ENCODE measurements at places on chromosomes 3 and 15.
A peak's percentile ranks its signal among the peaks of the same experiment; 100 is the strongest.

DNA sequence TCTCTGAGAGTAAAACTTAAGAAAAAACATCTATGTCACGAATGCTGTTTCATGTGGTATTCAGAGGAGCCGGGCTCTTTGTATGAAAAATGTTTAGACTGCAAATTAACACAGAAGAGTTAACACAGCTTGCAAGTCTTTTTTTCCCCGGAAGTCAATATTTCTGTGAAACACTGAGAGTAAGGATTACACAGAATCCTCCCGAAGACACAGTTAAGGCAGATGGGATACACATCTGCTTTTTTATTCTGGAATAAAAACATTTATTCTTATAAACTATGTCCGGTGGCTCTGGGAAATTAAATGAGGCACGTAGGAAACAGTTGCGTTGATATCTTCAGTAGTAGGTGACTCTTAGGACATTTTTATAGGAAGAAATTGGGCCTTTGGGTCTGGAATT, 180.6 kb downstream of the PTPRG start:
- no peak for DNase-seq

- DNase-seq, result no peak
Observed at GRCh38 chr3:63395960-63396359, 117.9 kb downstream of the SYNPR start.

DNA sequence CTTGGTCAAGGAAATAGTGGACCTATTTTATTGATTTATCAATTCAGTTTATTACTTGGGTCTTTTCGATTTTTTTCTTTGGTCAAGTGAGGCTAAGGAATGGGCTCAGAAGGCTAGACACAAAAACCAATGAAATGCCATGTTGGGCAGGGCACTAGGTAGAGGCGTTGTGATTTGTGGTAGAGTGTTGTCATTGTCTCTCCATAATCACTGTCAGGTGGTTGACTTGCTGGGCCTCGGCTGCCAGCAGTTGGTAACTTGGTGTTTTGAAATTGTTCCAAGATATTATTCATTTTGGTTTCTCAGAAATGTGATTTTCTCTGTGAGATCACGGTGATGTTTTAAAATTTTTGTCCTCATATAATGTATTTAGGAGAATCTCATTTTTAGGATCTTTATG, 173.6 kb downstream of the KLHL25 start:
- DNase-seq, result no peak

- DNase-seq, result no peak
Observed at GRCh38 chr15:41896566-41896965, 2.7 kb upstream of the SPTBN5 start.

DNA sequence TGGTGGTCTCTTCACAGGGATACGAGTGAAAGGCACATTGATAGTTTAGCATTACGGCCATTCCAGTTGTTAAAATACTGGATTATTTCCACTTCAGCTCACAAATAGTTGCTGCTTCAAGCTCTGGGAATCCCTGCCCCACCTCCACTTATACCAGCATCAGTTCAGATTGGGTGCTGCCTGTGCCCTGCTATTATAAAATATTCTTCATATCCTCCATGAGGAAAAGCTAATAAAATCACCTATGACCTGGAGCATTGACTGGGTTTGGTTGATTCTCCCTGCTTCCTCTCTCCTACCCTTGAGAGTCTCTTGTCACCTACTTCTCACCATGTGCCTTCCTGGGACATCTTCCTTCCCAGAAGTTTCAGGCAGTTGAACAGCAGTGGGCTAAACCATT, 529.0 kb downstream of the MCTP2 start:
- DNase-seq, result no peak

GRCh38 chr3:38404286-38404685, 49.4 kb upstream of the ACVR2B start:
- DNase-seq, result no peak

DNA sequence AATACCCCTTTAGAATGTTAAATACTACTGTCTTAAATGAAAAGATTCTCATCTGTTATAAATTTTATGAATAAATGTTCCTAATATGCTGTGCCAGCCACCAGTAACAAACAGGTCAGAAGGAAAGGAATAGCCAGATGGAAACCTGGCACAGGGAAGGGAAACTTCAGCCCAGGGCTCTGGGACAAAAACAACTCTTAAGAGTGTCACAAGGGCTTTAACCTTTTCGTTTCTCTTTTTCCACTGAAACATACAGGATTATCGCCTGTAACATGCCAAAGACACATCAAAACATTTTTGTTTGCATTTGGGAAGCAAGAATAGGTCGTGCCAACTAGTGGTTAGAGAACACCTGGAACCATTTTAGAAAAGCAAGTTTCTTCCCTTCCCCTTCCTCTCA, 109.0 kb upstream of the NEDD4 start:
- DNase-seq, result no peak

- DNase-seq, result no peak
Observed at GRCh38 chr3:4334548-4334947, 31.4 kb downstream of the SETMAR start.

DNA sequence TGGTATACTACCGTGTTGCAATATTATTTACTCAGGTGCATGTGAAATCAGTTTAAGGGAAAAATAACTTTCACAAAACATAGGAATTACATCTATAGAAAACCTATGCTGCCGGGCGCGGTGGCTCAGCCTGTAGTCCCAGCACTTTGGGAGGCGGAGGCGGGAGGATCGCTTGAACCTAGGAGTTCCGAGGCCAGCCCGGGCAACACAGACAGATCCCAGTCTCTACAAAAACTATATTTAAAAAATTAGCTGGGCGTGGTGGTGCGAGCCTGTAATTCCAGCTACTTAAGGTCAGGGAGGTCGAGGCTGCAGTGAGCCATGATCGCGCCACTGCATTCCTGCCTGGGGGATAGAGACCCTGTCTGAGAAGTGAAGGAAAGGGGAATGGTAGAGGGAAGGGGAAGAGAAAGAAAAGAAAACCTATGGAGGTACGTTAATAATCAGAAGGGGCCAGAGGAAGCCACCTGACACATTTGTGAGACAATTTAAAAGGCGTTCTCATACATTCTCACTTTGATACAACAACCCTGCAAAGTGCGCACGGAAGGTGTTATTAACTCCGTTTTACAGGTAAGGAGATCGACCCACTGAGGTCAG, 456 bp upstream of the TMEM62 start:
- DNase-seq, result no peak

DNA sequence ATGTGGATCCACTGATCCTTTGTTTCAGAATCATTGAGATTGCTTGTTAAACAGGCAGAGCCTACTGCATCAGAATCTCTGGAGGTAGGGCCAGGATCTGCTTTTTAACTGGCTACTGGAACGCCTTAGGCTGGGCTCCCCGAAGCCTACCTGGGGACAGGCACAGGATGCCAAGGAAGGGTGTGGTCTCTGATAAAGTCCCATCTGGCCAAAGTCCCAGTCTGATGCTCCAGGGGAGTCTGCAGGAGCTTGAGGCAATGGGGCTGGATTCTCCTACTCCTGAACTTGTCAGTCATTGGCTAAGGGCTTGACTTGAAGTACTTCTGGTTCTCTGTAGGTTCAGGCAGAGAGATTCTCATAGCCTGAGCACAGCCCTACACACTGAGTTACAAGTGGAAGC, 22.4 kb upstream of the CCK start:
- DNase-seq, result no peak

- no peak for DNase-seq
Observed at GRCh38 chr3:196947136-196947859, 5.0 kb upstream of the NCBP2 start.

DNA sequence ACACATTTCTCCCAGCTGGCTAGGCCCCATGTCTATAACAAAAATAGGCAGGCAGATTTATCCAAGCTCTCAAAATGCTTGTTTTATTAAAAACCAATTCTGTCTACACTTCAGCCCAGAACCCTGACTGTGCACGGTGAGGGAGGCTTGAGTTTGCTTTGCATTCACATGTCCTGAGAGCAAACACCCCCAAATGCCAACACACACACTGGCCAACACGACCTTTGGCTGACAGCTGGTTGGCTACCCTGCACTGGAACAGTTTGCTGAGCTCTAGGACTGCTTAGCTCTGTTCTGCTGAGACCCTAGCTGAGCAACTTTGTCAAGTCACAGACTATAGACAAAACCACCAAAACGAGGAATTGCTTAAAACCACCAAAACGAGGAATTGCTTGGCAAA, 3.6 kb downstream of the STIMATE start:
- no peak for DNase-seq

DNA sequence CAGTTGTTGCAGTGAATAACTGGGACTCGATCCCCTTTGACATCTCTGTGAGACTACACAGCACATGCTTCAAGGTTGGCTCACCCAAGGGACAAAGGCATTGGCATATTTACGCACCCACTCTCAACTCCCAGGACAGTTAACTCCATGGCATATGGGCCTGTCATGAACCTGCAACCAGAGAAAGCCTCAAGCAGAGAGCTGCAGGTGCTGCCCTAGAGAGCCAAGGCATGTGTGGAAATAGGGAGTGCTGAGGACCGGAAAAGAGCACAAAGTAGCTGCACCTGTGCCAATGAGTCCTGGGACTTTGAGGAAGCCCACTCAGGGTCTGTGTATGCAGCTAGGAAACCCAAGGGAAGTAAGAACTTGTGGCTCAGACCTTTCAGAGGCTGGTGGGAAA, 32.9 kb upstream of the SLC24A5 start:
- DNase-seq, result no peak

GRCh38 chr15:91956026-91956723, 102.7 kb downstream of the SLCO3A1 start:
- no peak for DNase-seq

- DNase-seq, result peak; percentile 37
Observed at GRCh38 chr3:13896473-13897154, 16.7 kb upstream of the WNT7A start.

DNA sequence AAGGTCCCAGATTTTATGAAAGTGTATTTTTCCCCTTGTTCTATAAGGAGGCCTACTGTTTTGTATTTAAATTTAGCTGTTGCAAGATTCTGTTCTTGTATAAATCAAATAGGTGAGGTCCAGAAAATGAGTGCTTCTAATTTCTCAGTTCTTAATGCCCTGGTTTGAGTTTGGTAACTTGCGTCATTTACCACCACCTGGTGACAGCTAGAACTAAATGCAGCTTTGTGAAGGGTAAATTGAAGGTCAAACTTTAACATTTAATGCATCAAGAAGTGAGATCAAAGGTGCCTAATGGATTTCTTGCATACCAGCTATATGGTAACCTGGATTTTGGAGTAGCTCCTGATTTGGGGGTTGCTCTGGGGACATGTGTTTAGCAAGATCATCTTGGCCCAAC, 50.7 kb upstream of the POLR2M start:
- no peak for DNase-seq

DNA sequence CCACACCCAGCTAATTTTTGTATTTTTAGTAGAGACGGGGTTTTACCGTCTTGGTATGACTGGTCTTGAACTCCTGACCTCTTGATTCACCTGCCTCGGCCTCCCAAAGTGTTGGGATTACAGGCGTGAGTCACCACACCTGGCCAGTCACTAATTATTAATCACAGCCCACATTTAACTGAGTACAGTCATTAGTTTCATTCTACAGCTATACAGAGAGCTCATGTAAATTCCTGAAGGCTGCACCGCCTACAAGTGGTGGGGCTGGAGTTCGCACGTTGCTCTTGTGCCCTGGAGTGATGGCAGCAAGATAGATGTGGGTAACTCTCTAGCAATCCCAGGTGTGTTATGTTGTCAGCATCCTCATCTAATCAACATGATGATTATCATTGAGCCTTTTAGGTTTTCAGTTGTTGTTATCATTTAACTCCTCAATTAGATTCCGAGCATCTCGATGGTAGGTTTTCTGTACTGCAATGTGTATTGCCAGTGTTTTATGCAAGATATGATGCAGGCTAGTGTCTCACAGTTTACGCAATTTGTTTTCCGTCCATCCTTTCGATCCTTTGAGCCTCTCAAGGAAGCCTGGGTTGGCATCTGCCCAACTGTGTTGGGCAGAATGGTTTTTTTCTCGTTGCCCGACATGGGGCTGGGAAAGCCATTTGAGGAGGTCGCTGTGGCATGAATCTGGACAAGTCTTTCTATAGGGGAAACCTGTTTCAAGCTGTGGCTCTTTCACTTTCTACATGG, 216.3 kb downstream of the LPP start:
- DNase-seq, result no peak

DNA sequence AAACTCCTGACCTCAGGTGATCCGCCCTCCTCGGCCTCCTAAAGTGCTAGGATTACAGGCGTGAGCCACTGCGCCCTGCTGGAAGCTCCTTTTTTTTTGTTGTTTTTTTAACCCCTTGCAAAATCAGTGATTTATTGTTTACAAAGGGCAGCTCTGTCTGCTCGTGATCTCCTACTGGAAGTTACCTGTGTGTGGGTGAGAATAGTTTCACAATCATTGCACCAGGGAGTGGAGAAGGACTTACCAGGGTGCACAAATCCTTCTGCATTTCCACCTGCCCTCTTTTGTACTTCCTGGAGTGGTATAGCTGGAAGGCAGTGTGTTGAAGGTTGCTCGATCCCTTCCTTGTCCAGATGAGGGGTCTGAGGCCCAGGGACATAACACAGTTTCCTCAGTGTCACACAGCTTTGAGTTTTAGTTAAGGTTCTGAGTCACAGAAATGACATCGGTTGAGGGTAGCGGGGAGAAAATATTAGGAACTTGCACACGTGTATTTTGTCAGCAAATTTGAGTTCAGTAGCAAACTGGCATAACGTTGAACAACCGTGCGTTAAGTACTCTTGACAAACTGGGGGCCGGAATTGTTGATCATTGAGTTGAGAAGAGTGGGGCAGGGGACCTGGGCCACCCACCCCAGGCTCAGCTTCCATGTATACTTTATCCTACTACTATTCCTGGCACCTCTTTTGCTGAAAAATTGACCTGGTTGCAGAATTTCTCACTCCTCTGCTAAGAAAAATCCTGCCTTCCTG, 11.3 kb upstream of the TRAK1 start:
- peak; percentile 69 for DNase-seq

GRCh38 chr3:27575499-27575898, 91.3 kb upstream of the SLC4A7 start:
- DNase-seq, result no peak

DNA sequence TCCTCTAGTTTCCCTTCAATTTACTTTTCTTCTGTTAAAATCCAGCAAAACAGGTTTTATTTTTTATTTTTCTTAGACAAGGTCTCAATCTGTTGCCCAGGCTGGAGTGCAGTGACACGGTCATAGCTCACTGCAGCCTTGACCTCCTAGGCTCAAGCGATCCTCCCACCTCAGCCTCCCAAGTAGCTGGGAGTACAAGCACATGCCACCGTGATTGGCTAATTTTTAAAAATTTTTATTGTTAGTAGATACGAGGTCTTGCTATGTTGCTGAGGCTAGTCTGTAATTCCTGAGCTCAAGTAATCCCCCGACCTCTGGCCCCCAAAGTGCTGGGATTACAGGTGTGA, 41.6 kb downstream of the ILDR1 start:
- DNase-seq, result no peak

- no peak for DNase-seq
Observed at GRCh38 chr3:126577261-126577660, 18.5 kb upstream of the C3orf22 start.

DNA sequence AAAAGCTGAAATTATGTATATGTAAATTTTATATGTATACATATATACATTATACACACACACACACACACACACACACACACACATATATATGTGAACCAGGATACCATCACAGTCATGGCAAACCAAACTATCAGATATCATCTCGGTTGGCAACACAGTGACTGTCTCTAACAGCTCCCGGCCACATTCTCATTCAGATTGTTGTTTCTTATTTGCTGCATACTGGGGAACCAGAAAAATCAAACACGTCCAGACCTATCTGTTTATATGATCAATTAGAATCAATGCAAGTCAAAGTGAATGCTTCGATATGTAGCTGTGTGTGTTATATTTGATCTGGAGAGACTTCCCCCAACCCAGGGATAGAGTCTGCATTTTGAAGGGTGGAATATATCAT, 61.1 kb downstream of the TIPARP start:
- no peak for DNase-seq
